A549 treated with Hydrocortisone at 1 μM for 4 hours (cell line): ENCODE measurements at places on chromosomes 4 and X. TPM values are rescaled to one million over a fixed set of nuclear protein-coding genes. Genes with fewer than 3 reads are reported as not detected.

The SYN1 gene
- 0.13 to 0.56 TPM (median 0.26 TPM) in 5 replicates for total RNA-seq

The LUZP4 gene
- total RNA-seq = not detected in 5 replicates

The PPP2R3B gene
- total RNA-seq = 18.6 to 24.2 TPM (median 20.7 TPM) in 5 replicates

The PFKFB1 gene
- total RNA-seq = 0.06 to 0.14 TPM (median 0.09 TPM) in 4 of 5 replicates, not detected in the other

The CYTL1 gene
- not detected in 5 replicates for total RNA-seq

The NEK1 gene
- total RNA-seq = 2.3 to 3.8 TPM (median 2.8 TPM) in 5 replicates

The VSIG4 gene
- total RNA-seq = not detected in 5 replicates

The CFAP99 gene
- 0.12 to 0.24 TPM (median 0.18 TPM) in 3 of 5 replicates, not detected in the others for total RNA-seq

The PCDH10 gene
- total RNA-seq = 0.10 to 0.16 TPM (median 0.12 TPM) in 5 replicates

The TGIF2LX gene
- total RNA-seq = not detected in 5 replicates

The GPC3 gene
- 0.08 to 0.13 TPM in 2 of 5 replicates, not detected in the others for total RNA-seq

The SPON2 gene
- 0.31 to 1.0 TPM (median 0.39 TPM) in 5 replicates for total RNA-seq

The DDX3X gene
- total RNA-seq = 150 to 382 TPM (median 195 TPM) in 5 replicates

The SERPINA7 gene
- not detected in 5 replicates for total RNA-seq
